ENCODE measurements at places on chromosomes 4 and X.

DNA sequence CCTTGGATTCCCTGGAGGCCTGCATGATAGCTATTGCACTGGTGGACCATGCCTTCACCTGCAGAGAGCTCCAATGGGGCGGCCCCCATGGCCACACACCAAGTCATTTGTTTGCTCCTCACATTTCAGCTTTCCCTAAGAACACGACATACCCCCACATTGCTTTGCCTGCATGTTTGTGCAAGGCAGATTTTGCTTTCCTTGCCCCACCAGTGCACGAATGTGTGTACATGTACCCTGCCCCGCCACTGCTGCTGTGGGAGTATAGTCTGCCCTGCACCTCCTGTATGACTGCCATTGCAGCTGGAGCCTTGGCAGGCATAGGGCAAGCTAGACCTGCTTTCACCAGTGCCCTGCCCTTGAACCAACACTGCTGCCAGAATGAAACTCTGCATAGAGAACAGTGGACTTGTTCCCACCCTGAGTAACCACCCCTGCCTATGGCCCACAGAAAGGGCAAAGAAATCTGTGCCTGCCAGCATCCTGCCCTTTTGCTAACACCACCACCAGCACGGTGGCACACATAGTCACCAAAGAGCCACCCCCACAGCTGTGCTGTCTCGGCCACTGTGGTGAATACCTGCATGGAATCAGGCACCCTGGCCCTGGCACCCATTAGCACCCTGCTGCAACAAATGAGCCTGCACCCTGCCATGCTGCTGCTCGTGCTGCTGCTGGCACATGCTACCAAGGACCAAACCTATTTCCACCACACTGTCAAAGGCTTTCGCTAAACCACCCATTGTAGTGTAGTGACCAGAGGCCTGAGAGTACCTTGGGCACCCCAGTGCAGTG lies 661.7 kb upstream of the FAM241A start:
- no peak for DNase-seq

GRCh38 chrX:53013291-53013690 lies 35.3 kb upstream of the GPR173 start:
- no peak for DNase-seq

DNA sequence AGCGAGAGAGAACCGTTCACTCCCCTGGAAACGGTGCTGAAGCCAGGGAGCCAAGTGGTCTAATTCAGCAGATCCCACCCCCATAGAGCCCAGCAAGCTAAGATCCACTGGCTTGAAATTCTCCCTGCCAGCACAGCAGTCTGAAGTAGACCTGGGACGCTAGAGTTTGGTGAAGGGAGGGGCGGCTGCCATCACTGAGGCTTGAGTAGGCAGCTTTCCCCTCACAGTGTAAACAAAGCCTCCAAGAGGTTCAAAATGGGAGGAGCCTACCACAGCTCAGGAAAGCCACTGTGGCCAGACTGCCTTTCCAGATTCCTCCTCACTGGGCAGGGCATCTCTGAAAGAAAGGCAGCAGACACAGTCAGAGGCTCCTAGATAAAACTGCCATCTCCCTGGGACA lies 37.8 kb upstream of the CDS1 start:
- no peak for DNase-seq

GRCh38 chr4:110512901-110513300 lies 36.9 kb downstream of the ENPEP start:
- no peak for DNase-seq

- DNase-seq = no peak
These were observed 1.3 kb downstream of the LDB2 start for GRCh38 chr4:16896881-16897750.

GRCh38 chr4:81468678-81469077 lies 3.0 kb downstream of the RASGEF1B start:
- no peak for DNase-seq

- no peak for DNase-seq
These were observed 4.1 kb downstream of the SLC39A8 start for GRCh38 chr4:102341201-102341600.

DNA sequence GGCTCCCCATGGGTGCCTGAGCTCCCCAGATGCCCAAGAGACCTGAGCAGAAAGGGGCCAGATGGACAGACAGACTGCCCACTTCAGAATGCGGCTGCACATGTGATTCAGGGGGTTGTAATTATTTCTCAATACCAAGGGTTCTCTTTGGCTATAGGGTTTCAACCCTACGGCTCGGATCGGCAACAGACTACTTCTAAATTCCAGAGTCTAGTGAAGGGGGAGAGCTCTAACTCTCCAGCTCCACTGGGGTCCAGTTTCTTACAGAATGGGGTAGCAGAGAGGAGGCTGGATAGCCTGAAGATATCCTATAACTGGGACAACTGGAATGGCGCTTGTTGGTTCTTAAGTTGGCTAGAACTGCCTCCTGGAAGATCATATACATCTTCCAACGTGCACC lies 136.3 kb downstream of the MGST2 start:
- DNase-seq = no peak

DNA sequence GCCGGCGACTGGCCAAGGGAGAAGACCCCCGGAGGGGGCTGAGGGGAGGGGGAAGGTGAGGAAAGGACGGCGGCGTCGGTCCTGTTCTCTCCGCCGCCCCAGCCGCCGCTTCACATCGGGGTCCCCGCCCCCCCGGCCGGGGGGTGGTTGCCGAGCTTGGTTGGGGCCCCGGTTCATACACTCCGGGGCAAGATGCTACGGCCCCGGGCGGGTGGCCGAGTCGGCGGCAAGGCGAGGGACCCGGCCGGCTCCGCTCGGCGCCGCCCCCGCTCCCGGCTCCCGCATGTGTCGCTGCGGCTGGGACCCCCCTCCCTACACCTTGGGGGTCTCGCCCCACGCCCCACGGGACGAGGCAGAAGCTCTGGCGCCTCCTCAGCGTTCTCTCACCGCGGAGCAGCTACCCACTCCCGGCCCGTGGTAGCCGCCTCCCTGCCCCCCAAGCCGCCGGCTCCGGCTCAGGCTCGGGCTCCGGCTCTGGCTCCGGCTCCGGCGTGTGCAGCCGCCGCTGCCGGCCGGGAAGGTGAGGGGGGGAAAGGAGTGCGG lies 461 bp downstream of the FBXW7 start:
- no peak for DNase-seq

DNA sequence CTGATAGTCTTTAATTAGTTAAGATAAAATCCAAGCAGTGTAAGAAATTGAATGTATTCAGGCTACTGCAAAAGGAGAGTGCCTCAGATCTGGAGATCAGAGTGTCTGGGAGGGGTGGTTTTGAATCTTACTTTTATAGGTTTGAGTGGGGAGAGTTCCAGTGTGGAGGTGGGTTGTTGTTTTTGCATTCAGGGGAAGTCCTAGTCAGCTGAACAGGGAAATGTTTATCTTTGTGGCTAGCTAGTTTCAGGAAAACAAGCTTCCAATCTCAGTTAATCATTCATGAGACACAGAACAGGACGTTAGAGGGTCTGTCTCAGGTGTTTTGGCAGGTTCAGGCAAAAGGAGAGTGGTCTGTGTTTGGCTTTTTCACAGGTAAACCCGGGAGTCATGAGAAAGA lies 26.0 kb downstream of the ZNF81 start:
- no peak for DNase-seq

DNA sequence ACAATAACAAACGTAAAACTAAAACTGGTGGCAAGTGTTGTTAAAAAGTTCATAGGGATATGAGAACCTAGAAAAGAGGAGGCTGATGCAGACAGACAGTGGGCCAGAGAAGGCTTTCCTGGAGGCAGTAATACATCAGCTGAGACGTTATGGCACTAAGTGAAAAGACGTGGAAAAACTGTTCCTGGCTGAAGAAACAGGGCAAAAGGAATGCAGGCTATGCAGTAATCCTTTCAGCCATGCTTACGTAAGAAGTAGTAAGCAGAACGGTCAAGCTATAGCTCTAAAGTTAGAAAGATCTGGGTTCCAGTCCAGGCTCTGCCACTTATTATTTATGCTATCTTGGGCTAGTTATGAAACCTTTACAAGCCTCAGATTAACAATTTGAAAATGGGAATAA lies 6.4 kb downstream of the LAMTOR3 start:
- DNase-seq = no peak

GRCh38 chrX:74280759-74281158 lies 23.2 kb upstream of the ZCCHC13 start:
- DNase-seq = no peak

GRCh38 chrX:40175511-40176350 lies 78.0 kb upstream of the BCOR start:
- peak; percentile 41 for DNase-seq

DNA sequence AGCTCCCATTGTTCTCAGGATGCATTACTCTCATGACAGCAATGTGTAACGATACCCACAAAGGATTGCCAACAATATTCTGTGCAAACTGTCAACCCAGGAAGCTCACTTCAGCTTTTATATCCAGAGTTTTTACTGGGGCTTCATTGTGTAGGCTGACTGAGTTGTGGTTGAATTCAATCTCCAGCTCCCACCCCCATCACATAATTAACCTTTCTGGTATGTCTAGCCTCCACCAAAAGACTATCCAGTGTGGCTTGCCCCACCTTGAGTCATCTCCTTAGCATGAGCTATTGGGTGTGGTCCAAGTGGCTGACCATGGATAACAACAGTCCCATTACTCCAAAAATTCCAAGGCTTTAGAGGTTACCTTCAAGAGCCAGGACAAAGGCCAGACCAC lies 17.7 kb upstream of the TAB3 start:
- DNase-seq = no peak

- DNase-seq = no peak
These were observed 191.4 kb downstream of the COL25A1 start for GRCh38 chr4:109111031-109111430.

DNA sequence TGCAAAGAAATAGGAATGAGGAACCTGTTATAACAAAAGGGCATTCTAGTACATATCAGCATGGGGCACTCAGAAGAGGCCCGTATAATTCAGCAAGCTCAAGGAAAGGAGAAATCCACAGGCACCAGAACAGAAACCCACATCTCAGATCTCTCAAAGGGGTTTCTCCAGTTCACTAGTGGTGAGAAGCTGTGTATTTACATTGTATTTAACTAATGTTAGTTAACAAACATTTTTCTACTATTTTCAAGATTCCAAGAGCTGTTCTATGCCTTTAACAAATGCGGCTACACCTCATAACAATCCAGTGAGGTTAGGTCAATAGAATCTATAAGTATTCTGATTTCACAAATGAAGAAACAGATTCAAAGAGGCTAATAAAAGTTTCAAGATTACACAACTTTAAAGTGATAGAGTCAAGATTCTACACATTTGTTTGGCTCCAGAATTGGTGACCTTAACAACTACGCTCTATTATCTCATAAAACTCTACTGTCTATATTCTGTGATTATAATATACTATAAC lies 77.3 kb downstream of the CXXC4 start:
- DNase-seq = no peak

DNA sequence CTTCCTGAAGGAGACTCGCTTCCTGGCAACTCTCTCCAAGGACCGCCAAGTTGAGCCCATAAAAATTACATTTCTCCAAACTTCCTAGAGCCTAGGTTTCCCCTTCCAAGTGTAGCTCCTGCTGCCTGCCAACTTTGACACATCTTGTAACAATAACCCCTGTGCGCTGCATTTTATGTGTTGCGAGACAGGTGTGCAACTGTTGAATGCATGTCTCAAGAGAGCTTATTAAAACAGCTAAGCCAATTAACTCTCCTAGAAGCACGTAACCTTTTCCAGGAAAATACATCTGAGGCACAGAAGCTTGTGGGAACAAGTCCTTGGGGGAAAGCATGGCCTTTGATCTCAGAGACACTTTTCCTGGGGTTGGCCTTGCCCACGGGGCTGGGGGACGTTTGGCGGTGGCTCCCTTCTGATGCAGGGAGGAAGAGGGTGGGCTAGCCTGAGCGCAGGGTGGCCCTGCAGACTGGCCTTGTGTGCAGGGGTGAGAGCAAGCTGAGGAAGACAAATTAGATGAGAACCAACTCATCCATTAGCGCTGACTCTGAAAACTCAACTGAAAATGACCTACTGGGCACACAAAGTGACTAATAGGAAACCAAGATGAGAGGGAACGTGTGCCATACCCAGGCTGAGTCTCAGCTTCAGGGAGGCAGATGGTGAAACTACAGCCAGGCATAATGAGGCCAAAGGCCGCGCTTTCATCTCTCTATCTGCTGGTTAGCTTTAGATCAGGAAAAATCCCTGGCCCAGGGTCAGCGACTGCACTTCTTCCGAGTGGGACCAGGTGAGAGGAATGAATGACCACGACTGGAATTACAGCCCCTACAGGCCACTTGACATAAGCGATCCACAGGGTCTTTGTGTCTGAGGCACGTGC lies 75.3 kb downstream of the ENPP6 start:
- no peak for DNase-seq

GRCh38 chrX:17052210-17052609 lies 105.8 kb downstream of the REPS2 start:
- DNase-seq = no peak

DNA sequence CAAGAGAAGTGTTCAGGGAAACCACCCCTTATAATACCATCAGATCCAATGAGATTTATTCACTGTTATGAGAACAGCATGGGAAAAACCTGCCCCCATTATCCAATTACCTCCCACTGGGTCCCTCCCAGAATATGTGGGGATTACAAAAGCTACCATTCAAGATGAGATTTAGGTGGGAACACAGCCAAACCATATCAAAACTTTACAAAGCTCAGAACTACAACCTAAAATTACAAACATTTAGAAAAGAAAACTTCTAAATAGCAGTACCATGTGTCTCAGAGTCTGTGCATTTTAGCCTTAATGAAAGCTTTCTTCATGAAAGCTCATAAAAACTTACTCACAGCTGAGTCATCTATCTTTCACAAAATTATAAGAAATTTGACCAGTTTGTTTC lies 1442.8 kb upstream of the PCDH7 start:
- DNase-seq = no peak

DNA sequence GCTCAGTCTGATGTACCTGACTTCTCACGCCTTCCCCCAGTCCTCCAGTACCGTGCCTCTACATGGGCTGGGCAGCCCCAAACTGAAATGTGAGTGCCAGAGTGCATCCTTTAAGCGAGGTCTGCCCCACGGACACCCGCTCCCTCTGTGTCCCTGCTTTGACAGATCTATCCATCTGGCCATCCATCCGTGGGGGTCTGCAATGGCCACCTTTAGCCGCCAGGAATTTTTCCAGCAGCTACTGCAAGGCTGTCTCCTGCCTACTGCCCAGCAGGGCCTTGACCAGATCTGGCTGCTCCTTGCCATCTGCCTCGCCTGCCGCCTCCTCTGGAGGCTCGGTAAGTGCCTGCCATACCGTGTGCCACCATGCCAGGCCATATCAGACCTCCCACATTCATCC lies 827 bp downstream of the PORCN start:
- DNase-seq = no peak

DNA sequence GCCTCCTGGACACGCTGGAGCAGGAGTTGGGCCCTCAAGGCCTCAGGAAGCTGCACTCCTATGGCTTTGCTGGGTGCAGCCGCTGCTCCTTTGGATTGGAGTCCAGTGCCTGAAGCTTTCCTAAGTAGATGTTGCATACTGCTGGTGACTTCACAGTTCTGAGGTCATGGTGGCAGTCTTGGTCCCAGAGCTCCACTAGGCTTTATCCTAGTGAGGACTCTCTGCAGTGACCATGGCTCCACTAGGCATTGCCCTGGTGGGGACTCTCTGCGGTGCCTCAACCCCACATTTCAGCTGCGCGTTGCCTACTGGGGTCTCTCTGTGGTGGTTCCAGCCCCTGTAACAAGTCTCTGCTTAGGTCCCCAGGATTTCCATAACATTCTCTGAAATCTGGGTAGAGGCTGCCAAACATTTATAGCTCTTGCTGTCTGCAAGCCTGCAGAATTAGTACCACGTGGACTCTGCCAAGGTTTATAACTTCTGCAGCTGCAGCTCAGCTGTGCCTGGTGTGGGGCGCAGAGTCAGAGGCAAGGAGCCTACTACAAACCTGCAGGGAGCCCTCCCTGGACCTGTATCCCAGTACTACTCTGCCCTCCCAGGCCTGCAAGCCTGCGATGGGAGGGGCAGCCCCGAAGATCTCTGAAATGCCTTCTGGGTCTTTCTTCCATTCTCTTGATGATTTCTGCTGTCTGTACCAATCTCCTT lies 46.0 kb upstream of the NFKB1 start:
- DNase-seq = no peak

Measured in KG1 (cell line).